T47D (cell line): ENCODE measurements at places on chromosomes 7 and 10.
A peak's percentile ranks its signal among the peaks of the same experiment; 100 is the strongest.

GRCh38 chr7:8511855-8512254 is 78.4 kb downstream of the NXPH1 start:
- no peak for DNase-seq

DNA sequence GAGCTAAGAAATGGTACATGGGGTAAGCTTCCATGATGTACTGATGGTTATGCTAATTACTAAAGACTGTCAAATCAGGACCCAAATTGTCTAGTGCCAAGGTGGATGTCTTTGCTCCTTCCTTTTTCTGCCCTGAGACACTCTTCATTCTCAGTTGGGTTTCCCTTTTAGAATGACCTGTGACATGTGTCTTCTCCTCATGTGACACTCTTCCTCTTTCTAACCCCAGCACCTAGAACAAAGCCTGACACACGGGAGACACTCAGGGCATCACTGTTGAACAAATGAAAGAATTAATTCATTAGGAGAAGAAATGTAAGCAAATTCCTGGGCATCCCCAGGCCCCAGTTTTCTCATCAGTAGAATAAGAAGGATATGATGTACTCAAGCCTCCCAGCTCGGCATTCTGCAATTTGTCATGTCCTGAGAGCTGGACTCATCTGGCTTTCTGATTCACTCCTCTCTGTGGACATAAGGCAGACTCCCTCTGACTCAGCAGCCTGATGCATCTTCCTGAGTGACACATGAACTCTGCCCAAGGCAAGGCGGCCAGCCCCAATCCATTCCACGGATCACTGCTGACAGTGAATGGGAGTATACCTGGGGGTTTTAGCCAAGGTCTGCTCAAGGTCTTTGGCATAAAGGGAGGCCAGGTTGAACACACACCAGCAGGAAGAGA is 473.8 kb downstream of the KCNMA1 start:
- DNase-seq = no peak

DNA sequence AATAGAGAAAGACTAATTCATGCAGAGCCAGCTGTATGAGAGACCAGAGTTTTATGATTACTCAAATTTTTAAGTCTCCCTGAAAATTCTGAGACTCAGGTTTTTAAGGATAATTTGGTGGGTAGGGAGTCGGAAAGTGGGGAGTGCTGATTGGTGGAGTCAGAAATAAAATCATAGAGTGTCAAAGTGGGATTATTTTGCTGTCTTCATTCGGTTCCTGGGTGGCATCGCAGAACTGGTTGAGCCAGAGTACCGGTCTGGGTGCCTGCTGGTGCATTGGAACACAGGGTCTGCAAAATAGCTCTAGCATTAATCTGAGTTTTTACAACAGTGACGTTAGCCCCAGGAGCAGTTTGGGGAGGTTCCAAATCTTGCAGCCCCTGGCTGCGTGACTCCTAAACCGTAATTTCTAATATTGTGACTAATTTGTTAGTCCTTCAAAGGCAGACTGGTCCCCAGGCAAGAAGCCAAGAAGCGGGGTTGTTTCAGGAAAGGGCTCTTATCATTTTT is 32.4 kb downstream of the GPRIN2 start:
- peak; percentile 54 for DNase-seq

GRCh38 chr10:104666106-104666505 is 25.0 kb downstream of the SORCS3 start:
- no peak for DNase-seq

DNA sequence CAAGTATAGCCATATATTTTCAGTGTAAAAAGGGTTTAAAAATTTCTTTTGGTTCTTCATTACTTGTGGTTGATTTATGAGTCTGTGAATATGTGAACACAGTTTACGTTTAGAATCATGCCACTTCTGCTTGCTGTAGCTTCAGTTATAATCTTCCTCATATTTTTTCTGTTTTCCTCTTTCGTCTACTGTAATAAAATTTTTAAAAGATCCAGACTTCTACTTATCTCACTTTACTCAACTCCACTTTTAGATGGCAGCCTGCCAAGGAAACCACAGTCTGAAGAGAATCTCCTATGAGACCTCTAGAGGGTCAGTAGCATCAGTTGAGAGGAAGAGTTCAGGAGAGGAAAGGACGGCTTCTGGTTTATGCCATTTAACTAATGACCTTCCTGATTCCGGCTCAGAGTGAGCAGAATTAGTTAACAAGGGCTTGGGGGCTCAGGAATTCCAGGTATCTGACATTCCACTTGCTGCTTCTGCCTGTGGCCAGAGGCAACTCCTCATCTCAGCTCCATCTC is 21.4 kb downstream of the CREB5 start:
- no peak for DNase-seq

DNA sequence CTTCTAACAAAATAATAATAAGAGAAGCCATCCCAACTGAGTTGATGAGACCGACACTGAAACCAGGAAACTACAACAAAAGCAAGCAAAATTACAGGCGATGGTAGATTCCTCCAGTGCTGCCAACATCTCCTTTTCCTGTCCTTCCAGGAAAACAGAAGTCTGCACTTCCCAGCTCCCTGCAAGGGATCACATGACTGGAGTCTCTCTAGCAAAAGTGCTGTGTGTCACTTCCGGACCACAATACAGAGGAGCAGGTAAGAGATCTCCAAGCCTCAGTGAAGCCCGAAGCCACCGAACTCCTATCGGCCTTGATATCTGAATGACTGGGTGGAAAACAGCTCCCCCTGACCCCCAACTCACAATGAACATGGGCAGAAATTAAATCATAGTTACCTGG is 63.2 kb downstream of the SMURF1 start:
- DNase-seq = no peak

GRCh38 chr7:7136466-7137381 is 45.6 kb upstream of the C1GALT1 start:
- DNase-seq = no peak

DNA sequence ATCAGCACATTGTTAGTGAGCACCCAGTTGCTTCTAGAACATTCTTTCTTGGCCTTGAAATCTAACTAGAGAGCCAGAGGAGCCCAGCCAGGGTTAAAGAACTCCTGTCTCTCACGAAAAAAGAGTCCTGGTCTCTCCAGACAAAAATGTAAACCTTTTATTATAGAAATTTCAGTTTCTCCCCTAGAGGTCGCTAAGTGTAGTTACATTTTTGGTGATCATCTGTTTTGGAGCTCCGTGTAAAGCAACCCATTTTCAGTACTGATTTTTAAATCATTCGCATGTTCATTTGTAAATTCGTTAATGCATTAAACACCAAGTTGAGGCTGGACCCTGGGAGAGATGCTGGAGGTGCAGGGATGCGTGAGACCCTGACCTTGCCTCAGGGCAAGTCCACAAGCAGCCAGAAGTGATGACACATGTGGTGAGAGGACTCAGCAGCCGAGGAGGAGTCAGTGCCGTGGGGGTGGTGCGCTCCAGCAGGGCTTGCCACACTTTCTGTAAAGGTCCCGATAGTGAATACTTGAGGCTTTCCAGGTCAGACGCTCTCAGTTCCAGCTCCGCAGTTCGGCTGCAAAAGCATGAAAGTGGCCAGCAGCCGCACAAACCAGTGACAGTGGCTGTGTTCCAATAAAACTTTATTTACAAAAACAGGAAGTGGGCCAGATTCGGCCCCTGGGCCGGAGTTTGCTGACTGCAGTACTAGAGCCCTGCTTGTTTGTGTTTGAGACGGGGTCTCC is 578.6 kb upstream of the FOXK1 start:
- DNase-seq = no peak

DNA sequence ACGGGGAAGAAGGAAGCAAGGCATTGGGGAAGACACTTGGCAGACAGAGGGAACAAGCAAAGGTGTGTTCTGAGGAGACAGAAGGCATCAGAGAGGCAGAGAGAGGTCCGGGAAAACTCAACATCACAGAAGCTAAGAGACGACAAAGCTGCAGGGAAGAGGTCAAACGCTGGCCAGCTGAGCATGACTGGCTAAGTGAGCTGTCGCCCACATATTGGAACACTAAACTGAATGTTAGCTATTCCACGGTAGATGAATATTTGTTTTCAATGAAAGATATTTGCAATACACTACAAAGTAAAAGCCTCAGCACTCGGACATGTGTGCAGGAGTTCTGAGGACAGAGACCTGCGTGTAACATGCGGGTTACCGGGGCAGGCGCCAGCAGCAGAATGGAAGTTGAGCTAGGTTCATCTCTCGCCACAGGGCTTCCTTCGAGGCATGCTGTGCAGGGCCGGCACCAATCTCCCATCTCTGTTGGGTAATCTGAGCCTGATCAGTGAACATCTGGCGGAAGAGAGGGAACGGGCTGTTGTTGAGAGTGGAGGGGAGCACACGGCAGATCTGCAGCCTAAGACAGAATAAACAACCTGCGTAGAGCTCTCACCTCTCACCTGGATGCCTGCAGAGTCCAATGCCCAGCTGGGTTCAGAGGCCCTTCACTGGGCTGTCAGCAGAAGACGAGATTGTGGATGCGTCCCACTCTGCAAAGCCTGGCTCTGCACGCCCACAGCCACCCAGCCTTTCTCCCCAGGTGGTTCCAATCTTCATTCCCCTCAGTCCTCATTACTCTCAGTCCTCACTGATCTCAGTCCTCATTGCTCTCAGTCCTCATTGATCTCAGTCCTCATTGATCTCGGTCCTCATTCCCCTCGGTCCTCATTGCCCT is 35.9 kb downstream of the INSIG1 start:
- DNase-seq = no peak

DNA sequence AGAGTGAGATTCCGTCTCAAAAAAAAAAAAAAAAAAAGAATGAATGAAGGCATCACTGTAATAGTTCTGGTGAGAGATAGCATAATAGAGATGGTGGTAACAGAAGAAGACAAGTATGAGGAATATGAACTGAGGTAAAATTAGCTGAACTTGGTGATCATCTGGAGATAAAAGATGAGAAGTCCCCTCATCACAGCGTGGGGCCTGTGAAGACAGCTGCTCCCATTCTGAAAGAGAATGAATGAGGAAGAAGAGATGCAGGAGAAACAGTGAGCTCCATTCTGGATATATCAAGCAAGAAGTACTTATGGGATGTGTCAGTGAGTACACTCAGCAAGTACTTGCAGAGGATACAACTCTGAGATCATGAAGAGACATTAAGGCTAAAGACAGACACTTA is 28.7 kb downstream of the ARMH3 start:
- DNase-seq = no peak

- no peak for DNase-seq
Measured at GRCh38 chr7:32102432-32102873, 32.2 kb upstream of the PDE1C start.

GRCh38 chr7:82559193-82559805 is 115.7 kb upstream of the CACNA2D1 start:
- DNase-seq = peak; percentile 37

DNA sequence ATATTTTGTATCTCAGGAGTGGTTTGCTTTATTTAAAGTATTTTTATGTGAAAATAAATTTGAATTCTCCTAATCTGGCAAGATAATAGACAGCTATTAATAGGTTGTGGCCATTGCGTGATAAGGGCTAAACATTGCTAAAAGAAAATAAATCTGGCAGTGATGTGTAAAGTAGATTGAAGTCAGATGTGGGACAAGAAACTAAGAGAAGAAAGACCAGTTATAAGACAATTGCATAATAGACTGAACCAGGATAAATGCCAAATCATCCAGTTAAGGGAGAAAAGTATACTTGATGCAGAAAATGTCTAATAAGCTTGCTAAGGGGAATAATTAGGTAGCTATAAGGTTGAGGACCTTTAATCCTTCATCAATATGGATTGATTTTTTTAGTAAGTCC is 197.5 kb upstream of the CSTF2T start:
- DNase-seq = no peak

- DNase-seq = no peak
Measured at GRCh38 chr7:90789736-90790306, 193.7 kb downstream of the CDK14 start.

DNA sequence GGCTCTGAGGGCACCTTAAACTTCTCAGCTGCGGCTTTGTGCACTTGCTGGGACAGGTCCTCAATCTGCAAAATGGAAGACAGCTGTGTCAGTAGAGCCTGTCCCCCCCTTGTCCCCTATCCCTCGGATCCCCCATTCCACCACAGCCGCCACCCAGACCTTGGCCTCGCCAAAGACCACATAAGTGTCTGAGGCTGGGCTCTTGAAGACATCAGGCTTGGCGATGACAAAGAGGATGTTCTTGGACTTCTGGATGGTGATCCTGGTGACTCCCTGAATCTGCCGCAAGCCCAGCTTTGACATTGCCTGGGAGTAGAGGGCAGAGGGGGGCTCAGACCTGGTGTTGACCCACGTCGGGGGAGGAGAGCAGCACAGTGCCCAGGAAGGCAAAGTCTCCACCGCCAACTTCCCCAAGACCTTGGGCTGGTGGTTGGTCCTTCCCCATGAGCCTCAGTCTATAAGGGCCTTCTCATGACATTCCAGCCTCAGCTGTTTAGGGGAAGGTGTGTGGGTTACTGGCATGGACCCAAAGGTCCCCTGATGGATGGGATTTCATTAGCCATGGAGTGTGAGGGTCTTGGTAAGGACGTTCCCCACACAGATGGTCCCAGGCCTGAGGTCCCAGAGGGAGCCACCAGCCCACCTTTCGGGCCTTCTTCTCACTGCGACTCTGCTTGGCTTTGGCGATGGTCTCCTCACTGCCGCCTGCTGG is 7.7 kb downstream of the NACAD start:
- no peak for DNase-seq

DNA sequence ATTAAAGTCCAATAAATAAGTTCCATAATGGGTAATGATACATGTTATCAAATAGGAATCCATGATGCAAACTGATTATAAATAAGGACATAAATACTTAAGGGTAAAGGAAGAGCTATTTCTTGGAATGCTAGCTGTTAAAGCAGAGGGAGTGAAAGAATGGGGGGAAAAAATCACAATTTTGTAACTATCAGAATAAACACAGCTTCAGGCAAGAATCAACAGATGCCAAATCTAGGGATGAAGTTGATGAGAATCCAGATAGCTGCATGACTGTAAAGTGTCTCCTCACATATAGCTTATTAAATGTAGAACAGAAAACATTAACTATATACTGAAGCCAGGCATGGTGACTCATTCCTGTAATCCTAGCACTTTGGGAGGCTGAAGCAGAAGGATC is 4.9 kb downstream of the IPMK start:
- no peak for DNase-seq

DNA sequence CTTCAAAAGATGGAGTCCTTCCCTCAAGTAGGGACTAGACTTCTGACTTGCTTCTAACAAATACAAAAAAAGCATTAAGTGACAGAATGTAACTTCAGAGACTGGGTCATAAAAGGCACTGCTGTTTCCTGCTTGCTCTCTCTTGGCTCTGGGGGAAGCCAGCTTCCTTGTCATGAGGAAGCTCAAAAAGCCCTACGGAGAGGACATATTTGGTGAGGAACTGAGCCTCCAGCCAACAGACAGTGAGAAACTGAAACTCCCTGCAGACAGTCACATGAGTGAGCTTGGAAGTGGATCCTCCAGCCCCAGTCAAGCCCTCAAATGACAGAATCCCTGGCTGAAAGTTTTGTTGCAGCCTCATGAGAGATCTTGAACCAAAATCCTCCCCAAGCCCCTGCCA is 26.3 kb upstream of the SLC35G1 start:
- DNase-seq = no peak

- DNase-seq = no peak
Measured at GRCh38 chr10:12907656-12908055, 93.9 kb downstream of the CCDC3 start.

GRCh38 chr7:37118004-37118403 is 330.7 kb downstream of the ELMO1 start:
- DNase-seq = no peak
